CD4-positive, CD25-positive, alpha-beta regulatory T cell (primary cell): ENCODE measurements at places on chromosomes 5 and 9. TPM values are rescaled to one million over a fixed set of nuclear protein-coding genes. Genes with fewer than 3 reads are reported as not detected.

DNA sequence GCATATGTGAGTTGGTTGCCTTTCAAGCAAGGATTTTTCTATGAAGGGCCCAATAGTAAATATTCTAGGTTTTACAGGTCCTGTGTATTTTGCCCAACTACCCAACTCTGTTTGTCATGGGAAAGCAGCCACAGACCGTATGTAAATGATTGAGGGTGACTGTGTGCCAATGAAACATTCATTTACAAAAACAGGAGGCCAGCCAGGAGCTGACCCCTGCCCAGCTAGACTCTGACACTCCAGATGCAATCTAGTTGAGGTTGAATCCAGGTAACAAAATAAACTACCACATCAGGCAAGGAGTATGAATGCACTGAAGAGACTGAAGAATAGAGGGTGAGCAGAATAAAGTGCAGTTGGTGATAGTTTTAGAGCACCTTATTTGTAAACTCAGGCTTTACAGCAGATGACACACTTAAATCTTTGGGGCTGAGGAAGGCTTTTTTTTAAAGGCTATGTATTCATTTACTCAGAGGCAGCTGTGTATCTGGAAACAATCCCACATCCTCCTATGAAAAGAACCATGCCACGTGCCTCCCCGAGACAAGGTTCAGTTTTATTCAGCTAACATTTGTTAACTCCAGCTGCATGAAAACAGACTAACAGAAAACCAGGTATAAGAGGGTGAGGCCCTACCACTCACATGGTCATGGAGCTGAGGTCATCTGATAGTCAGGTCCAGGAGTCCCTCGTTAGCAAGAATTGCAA lies 60.7 kb downstream of the SLC1A1 start:
- H3K4me3 ChIP-seq, result no peak overlapping the region
- peak; percentile 32 for DNase-seq
- peaks cover 10% of the 10 kb centered on the region for H3K4me1 ChIP-seq
- no peaks in the 10 kb centered on the region for H3K27me3 ChIP-seq
- no peaks in the 10 kb centered on the region for H3K36me3 ChIP-seq
- H3K27ac ChIP-seq, result no peak overlapping the region

GRXCR2 gene
- total RNA-seq, result not detected

ADAMTS6 gene
- 1.5 TPM for total RNA-seq

GRCh38 chr5:116371935-116372334 lies 202.7 kb downstream of the SEMA6A start:
- no peak overlapping the region for H3K27ac ChIP-seq
- H3K4me1 ChIP-seq, result no peaks in the 10 kb centered on the region
- H3K4me3 ChIP-seq, result no peak overlapping the region
- no peak for DNase-seq

- H3K4me3 ChIP-seq, result no peak overlapping the region
- H3K27ac ChIP-seq, result no peak overlapping the region
- H3K4me1 ChIP-seq, result no peaks in the 10 kb centered on the region
- no peak for DNase-seq
- no peaks in the 10 kb centered on the region for H3K27me3 ChIP-seq
Measured at GRCh38 chr9:86069206-86069869, 30.0 kb downstream of the GOLM1 start.

DNA sequence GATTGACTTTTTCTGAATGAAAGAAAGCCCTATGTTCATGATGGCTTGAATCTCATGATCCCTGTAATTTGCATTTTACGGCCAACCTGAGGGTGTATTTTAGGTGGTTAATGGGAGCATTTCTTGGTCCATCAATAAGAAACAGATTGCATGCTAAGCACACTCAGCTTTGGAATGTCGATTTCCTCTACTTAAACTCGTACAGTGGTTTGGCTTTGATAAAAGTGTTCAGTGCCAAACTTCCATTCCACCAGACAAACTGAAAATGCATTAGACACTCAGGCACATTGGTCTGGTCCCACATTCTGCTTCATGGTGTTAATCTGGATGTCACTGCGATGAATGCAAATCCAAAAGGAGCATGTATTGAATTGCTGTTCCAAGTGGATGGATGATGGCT lies 77.0 kb downstream of the VCAN start:
- DNase-seq, result no peak
- no peaks in the 10 kb centered on the region for H3K27me3 ChIP-seq
- H3K36me3 ChIP-seq, result no peaks in the 10 kb centered on the region
- no peak overlapping the region for H3K27ac ChIP-seq
- no peak overlapping the region for H3K4me3 ChIP-seq
- H3K4me1 ChIP-seq, result no peaks in the 10 kb centered on the region

GRCh38 chr5:178126556-178126955 lies 4.3 kb upstream of the RMND5B start:
- H3K27ac ChIP-seq, result no peak overlapping the region
- H3K4me1 ChIP-seq, result peaks cover 9% of the 10 kb centered on the region
- no peaks in the 10 kb centered on the region for H3K27me3 ChIP-seq
- no peaks in the 10 kb centered on the region for H3K36me3 ChIP-seq
- no peak for DNase-seq

- no peak for DNase-seq
- no peak overlapping the region for H3K27ac ChIP-seq
- H3K36me3 ChIP-seq, result no peaks in the 10 kb centered on the region
- H3K27me3 ChIP-seq, result no peaks in the 10 kb centered on the region
Measured at GRCh38 chr9:120729791-120730241, 15.5 kb upstream of the MEGF9 start.

DNA sequence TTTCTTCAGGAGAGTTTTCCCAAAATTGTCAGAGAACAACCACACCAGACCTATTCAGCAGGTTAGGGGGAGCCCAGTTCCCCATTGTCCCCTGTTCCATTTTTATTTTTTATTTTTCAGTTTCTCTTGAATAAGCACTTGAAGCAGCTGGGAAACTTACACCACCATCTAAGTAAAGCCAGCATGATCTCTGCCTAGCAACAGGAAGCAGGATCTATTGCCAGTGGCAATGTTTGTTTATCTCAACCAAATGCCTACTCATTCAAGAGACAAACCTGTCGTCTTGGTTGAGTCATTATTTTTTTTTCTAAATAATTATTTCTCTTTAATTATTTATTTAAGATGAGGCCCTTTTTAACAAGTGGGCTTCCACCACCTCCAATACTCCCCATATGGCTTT lies 379.3 kb downstream of the PLK2 start:
- no peak overlapping the region for H3K27ac ChIP-seq
- H3K4me3 ChIP-seq, result no peak overlapping the region
- no peaks in the 10 kb centered on the region for H3K4me1 ChIP-seq
- DNase-seq, result no peak
- no peaks in the 10 kb centered on the region for H3K36me3 ChIP-seq
- H3K27me3 ChIP-seq, result no peaks in the 10 kb centered on the region

- H3K36me3 ChIP-seq, result no peaks in the 10 kb centered on the region
- no peaks in the 10 kb centered on the region for H3K27me3 ChIP-seq
- H3K27ac ChIP-seq, result no peak overlapping the region
- no peak for DNase-seq
Measured at GRCh38 chr5:24649531-24649930, 4.8 kb upstream of the CDH10 start.

DNA sequence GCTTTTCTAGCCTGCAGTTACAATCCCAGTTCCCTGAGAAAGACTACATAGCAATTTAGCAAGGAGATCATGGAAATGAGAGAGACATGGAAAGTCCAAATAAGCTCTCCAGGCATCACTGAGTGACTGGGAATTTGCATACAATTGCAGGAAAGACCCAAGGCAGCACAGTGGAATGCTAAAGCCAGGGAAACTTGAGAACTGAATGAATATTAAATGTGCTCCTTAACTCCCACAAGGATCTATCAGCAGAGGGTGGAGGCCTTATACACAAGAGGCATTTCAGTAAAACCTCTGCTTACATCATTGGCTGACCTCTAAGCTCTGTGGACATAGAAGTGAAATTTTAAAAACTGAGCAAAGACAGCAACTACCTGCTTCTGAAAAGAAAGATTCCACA lies 355.6 kb upstream of the DAB2 start:
- no peak for DNase-seq
- no peaks in the 10 kb centered on the region for H3K4me1 ChIP-seq
- H3K4me3 ChIP-seq, result no peak overlapping the region
- H3K27me3 ChIP-seq, result no peaks in the 10 kb centered on the region
- H3K27ac ChIP-seq, result no peak overlapping the region

DNA sequence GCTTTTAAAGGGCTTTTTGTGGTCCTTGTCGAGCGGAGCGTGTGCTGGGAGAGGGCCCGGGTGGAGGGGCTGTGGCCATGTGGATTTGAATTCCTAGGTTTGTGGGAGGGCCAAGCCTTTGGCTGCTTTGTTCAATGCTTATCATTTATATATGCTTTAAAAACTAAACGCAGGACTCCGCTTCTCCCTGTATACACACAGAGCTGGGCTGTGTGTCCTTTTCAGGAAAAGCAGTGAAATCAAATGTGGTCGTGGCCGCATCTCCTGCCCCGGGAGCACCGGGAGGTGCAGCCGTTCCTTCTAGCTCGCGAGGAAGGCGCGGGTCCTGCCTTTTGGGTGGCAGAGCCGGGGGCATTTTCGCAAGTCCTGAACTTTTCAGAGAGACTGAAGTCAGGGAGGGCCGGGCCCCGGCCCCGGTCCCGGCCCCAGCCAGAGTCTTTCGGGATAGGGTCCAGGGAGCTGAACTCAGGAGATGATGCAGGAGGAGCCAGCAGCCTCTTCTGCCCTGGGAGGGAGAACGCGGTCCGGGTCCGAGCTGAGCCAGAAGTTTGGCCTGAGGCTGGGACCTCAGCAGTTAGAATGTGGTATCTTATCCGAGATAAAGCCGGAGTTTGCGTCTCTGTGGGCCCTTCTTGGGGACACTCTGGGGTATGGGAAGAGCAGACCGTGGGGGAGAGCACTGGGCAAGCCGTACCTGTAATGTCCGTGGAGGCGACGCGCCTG lies 158.8 kb downstream of the C9orf152 start:
- peak overlapping the region; percentile 89 for H3K4me3 ChIP-seq
- H3K36me3 ChIP-seq, result no peaks in the 10 kb centered on the region
- peak; percentile 20 for DNase-seq
- no peaks in the 10 kb centered on the region for H3K27me3 ChIP-seq
- peak overlapping the region; percentile 51 for H3K27ac ChIP-seq
- H3K4me1 ChIP-seq, result peaks cover 48% of the 10 kb centered on the region

- H3K4me1 ChIP-seq, result no peaks in the 10 kb centered on the region
- no peaks in the 10 kb centered on the region for H3K36me3 ChIP-seq
- no peak overlapping the region for H3K27ac ChIP-seq
- no peak for DNase-seq
- H3K4me3 ChIP-seq, result no peak overlapping the region
Measured at GRCh38 chr5:31887556-31887955, 248.6 kb downstream of the PDZD2 start.

GRCh38 chr5:14125262-14125661 lies 17.9 kb upstream of the TRIO start:
- H3K4me3 ChIP-seq, result no peak overlapping the region
- H3K27ac ChIP-seq, result no peak overlapping the region
- H3K27me3 ChIP-seq, result no peaks in the 10 kb centered on the region
- H3K36me3 ChIP-seq, result no peaks in the 10 kb centered on the region

- no peak for DNase-seq
- no peaks in the 10 kb centered on the region for H3K36me3 ChIP-seq
- peaks cover 7% of the 10 kb centered on the region for H3K27me3 ChIP-seq
- no peak overlapping the region for H3K27ac ChIP-seq
- peak overlapping the region; percentile 22 for H3K4me3 ChIP-seq
- H3K4me1 ChIP-seq, result peaks cover 5% of the 10 kb centered on the region
Measured at GRCh38 chr9:69820955-69821788, 555 bp downstream of the CFAP95 start.

ENTPD8 gene
- total RNA-seq, result not detected

INSL6 gene
- total RNA-seq, result not detected

- H3K27me3 ChIP-seq, result no peaks in the 10 kb centered on the region
- H3K27ac ChIP-seq, result no peak overlapping the region
- no peak overlapping the region for H3K4me3 ChIP-seq
- peaks cover 1% of the 10 kb centered on the region for H3K4me1 ChIP-seq
Measured at GRCh38 chr9:34707130-34707529, 2.8 kb downstream of the CCL21 start.

- no peaks in the 10 kb centered on the region for H3K36me3 ChIP-seq
- no peaks in the 10 kb centered on the region for H3K27me3 ChIP-seq
- peaks cover 13% of the 10 kb centered on the region for H3K4me1 ChIP-seq
- no peak overlapping the region for H3K27ac ChIP-seq
- peak overlapping the region; percentile 52 for H3K4me3 ChIP-seq
Measured at GRCh38 chr5:176133877-176134276, 104.3 kb upstream of the SIMC1 start.

- no peak overlapping the region for H3K27ac ChIP-seq
- no peaks in the 10 kb centered on the region for H3K27me3 ChIP-seq
- peak overlapping the region; percentile 92 for H3K4me3 ChIP-seq
- H3K4me1 ChIP-seq, result peaks cover 29% of the 10 kb centered on the region
- no peak for DNase-seq
Measured at GRCh38 chr5:176387384-176387925, 943 bp downstream of the NOP16 start.

TMEM174 gene
- total RNA-seq, result not detected

SPATA31C1 gene
- total RNA-seq, result not detected

- no peak for DNase-seq
- peak overlapping the region; percentile 5 for H3K27ac ChIP-seq
Measured at GRCh38 chr9:91897201-91897600, 52.8 kb downstream of the ROR2 start.
